ENCODE measurements at places on chromosomes 5 and 9.

DNA sequence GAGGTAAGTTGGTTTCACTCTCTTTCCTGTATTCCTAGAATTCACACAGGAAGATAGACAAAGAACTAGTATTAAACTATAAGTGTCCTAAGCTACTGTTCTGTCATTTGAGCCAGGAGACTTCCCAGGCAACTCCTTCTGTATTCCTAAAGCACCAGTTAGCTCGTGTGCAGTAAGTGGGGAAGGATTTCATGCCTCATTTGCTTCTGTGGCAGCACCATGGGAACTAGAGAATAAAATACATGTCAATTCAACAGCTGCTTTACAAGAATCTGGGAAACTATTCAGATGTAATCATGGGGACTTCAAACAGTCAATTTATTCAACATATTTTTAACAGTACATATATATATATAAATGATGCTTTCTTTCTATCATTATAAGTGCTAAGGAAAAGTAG, 762.3 kb downstream of the PRELID2 start:
- no peaks in the 10 kb centered on the region for H3K27me3 ChIP-seq
- H3K27ac ChIP-seq, result no peak overlapping the region
- no peaks in the 10 kb centered on the region for H3K36me3 ChIP-seq

GRCh38 chr5:9339206-9339818, 206.6 kb downstream of the SEMA5A start:
- no peaks in the 10 kb centered on the region for H3K4me1 ChIP-seq
- no peak overlapping the region for H3K4me3 ChIP-seq
- no peaks in the 10 kb centered on the region for H3K27me3 ChIP-seq
- no peak for DNase-seq
- no peaks in the 10 kb centered on the region for H3K36me3 ChIP-seq

- DNase-seq, result no peak
- peaks cover 27% of the 10 kb centered on the region for H3K4me1 ChIP-seq
- H3K27me3 ChIP-seq, result no peaks in the 10 kb centered on the region
These were observed 48.1 kb downstream of the FNBP1 start for GRCh38 chr9:129994882-129995281.

DNA sequence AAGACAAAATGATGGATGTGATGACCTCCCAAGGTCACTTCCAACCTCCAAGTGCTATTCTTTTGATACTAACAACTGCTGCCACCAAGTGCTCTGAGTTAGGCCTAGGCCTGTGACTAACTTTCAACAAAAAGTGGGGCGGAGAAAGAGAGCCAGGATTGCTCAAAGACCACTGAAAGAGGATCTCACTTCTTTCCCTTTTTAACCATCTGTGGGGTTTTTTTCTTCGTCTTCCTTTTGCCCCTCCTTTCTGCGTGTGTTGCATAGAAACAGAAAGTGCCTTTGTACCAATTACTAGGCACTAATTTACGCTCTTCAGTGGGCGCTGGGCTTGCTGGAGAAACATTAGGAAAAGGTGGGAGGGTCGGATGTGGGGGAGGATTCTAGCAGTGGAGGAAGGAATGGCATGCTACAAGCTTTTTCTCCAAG, 8.0 kb downstream of the KLF9 start:
- H3K4me3 ChIP-seq, result peak overlapping the region; percentile 37
- DNase-seq, result no peak
- H3K36me3 ChIP-seq, result peaks cover 3% of the 10 kb centered on the region
- H3K27ac ChIP-seq, result peak overlapping the region; percentile 57

GRCh38 chr5:138037271-138037670, 4.4 kb upstream of the FAM13B start:
- H3K4me3 ChIP-seq, result no peak overlapping the region
- peaks cover 10% of the 10 kb centered on the region for H3K4me1 ChIP-seq
- H3K36me3 ChIP-seq, result no peaks in the 10 kb centered on the region
- H3K27ac ChIP-seq, result no peak overlapping the region

- no peaks in the 10 kb centered on the region for H3K27me3 ChIP-seq
- H3K36me3 ChIP-seq, result no peaks in the 10 kb centered on the region
- DNase-seq, result no peak
- no peak overlapping the region for H3K27ac ChIP-seq
- no peak overlapping the region for H3K4me3 ChIP-seq
These were observed 28.3 kb upstream of the NIPAL4 start for GRCh38 chr5:157431544-157432200.

- DNase-seq, result peak; percentile 55
- H3K4me3 ChIP-seq, result peak overlapping the region; percentile 92
- H3K27me3 ChIP-seq, result no peaks in the 10 kb centered on the region
- H3K4me1 ChIP-seq, result peaks cover 12% of the 10 kb centered on the region
These were observed 1.2 kb downstream of the EXOC3 start for GRCh38 chr5:444226-444625.

DNA sequence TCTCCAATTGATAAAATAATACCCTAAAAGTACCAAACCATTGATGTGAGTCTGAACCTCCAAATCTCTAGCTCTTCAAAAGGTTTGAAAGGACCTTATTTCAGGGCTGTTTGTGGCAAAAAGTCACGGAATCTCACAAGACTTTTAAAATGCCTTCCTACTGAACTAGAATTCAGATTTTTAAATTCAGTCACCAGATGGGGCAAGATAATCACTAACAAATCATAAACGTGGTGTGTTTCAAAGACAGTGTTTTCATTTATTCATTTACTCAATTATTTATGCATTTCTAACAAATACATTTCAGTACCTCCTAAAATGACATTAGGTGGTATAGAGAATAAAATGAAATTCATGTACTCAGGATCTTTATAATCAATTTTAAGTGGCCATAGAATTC, 68.2 kb upstream of the SMC2 start:
- no peak for DNase-seq
- no peaks in the 10 kb centered on the region for H3K27me3 ChIP-seq
- H3K4me1 ChIP-seq, result no peaks in the 10 kb centered on the region
- no peak overlapping the region for H3K4me3 ChIP-seq

- H3K36me3 ChIP-seq, result no peaks in the 10 kb centered on the region
- no peak overlapping the region for H3K27ac ChIP-seq
- H3K27me3 ChIP-seq, result no peaks in the 10 kb centered on the region
- no peak overlapping the region for H3K4me3 ChIP-seq
- no peak for DNase-seq
These were observed 61.9 kb downstream of the EXOSC2 start for GRCh38 chr9:130755377-130756007.

DNA sequence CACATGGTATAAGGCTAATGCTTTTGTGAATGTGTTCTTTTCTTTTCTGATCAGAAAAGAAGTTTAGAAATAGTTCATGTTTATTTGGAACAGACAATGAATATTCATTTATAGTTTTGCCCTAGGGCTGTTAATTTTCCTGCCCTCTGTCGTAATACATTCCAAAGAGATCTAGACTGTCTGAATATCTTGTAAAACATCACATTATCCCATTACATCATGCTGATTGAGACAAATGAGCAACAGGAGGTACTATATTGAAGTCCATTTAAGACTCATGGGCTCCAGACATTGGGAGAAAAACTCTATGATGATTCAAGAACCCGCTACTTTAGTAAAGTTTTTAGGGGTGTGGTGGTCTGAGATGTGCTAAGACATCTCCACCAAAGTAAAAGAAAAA, 121.2 kb upstream of the MAP1B start:
- H3K27me3 ChIP-seq, result no peaks in the 10 kb centered on the region
- no peak overlapping the region for H3K4me3 ChIP-seq
- no peak for DNase-seq
- no peak overlapping the region for H3K27ac ChIP-seq

GRCh38 chr5:160166069-160166972, 47.1 kb upstream of the PWWP2A start:
- H3K4me1 ChIP-seq, result peaks cover 9% of the 10 kb centered on the region
- no peaks in the 10 kb centered on the region for H3K36me3 ChIP-seq
- H3K27ac ChIP-seq, result peak overlapping the region; percentile 88

DNA sequence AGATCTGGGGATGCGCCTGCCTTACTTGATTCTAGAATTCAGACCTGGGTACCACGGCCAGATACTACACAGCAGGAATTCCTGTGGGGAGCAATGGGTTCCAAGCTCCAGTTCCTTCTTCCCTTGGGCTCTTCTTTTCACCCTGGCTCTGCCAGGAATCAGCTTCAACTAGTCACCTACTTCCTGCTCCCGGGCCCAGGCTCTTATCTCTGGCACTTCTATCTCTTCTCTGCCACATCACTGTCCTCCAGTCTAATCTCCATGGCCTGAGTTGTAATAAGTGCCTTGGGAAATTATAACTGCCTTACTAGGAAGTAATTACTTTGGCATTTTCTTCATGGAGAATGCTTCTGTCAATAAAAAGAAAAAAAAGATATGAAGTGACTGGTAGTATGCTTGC, 26.2 kb upstream of the SERINC5 start:
- no peak for DNase-seq
- no peaks in the 10 kb centered on the region for H3K4me1 ChIP-seq
- H3K4me3 ChIP-seq, result no peak overlapping the region
- no peaks in the 10 kb centered on the region for H3K27me3 ChIP-seq

DNA sequence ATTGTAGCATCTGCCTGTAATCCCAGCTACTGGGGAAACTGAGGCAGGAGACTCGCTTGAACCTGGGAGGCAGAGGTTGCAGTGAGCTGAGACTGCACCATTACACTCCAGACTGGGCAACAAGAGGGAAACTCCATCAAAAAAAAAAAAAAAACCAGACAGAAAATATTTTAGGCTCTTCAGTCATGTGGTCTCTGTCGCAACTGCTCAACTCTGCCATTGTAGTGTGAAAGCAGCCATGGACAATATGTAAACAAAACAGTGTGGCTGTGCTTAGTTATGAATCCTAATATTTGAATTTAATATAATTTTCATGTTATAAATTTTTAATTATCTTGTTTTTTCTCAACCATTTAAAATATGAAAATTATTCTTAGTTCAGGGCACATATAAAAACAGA, 38.4 kb downstream of the ZFAND5 start:
- H3K4me3 ChIP-seq, result no peak overlapping the region
- H3K36me3 ChIP-seq, result no peaks in the 10 kb centered on the region

- H3K4me3 ChIP-seq, result no peak overlapping the region
- no peak overlapping the region for H3K27ac ChIP-seq
- no peaks in the 10 kb centered on the region for H3K27me3 ChIP-seq
- no peak for DNase-seq
- peaks cover 60% of the 10 kb centered on the region for H3K36me3 ChIP-seq
These were observed 5.1 kb downstream of the GRK6 start for GRCh38 chr5:177431317-177432142.

DNA sequence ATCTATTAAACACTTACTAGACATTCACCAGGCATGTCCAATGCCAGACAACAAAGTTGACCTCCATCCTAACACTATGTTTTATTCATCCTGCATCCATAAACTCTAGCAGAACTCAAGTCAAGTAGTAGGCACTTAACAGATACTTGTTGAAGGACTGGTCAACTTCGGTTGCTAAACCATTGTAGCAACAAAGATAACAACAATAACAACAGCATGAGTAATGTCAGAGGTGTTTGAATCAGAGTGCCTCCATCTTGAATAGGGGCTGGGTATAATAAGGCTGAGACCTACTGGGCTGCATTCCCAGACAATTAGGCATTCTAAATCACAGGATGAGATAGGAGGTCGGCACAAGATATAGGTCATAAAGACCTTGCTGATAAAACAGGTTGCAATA, 180.5 kb upstream of the ZNF462 start:
- no peak overlapping the region for H3K27ac ChIP-seq
- DNase-seq, result no peak
- no peaks in the 10 kb centered on the region for H3K4me1 ChIP-seq
- H3K36me3 ChIP-seq, result no peaks in the 10 kb centered on the region
- H3K27me3 ChIP-seq, result no peaks in the 10 kb centered on the region
- no peak overlapping the region for H3K4me3 ChIP-seq

DNA sequence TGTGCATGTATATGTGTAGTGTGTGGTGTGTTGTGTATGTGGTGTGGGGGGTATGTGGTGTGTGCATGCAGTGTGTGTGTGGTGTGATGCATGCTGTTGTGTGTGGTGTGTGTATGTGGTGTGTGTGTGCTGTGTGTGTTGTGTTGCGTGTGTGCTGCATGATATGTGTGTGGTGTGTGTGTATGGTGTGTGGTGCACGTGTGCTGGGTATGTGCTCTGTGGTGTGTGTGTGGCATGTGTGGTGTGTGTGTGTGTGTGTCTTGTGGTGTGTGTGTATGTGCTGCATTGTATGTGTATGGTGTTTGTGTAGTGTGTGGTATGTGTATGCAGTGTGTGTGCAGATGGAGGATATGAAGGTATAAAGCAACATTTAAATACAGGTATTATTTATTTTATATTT, 50.5 kb upstream of the CKS2 start:
- no peak overlapping the region for H3K4me3 ChIP-seq
- no peak for DNase-seq
- H3K27ac ChIP-seq, result no peak overlapping the region
- no peaks in the 10 kb centered on the region for H3K36me3 ChIP-seq
- no peaks in the 10 kb centered on the region for H3K27me3 ChIP-seq

DNA sequence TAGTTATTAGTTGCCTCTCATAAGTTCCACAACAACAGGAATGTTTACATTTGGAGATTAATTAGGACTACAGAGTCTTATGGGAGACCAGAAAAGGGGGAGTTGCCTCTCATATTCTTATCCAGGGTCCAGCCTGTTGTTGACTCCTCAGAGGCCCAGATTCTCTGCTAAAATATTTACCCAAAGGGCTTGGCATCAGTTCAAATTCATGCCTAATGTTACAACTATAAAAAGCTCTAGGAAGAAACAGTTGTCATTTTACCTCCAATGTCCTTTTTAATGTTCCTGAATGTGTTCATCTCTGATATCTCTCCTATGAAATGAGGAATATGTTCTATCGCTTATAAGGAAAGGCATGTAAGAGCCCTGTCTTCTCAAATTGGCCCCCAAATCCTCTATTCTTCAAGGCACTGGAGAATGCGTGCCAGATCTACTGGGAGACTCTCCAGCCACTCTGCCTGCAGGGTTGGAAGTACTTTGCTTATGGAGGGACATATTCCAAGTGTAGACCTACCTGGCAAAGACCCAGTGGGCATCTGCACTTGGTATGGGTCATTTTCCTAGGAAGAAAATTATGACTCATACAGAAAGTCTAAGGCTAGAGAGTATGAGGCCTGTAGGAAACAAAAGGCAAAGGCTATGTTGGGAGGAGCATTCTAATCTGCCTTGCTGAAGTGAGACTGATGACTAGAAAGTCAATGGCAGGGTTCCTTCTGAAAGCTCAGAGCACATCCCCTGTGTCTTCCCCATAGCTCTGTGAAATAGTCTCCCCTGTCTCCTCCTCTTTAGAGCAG, 192.6 kb downstream of the ESM1 start:
- DNase-seq, result peak; percentile 70
- no peaks in the 10 kb centered on the region for H3K27me3 ChIP-seq
- peak overlapping the region; percentile 69 for H3K27ac ChIP-seq

GRCh38 chr9:6777213-6777902, 19.6 kb downstream of the KDM4C start:
- DNase-seq, result no peak
- peaks cover 3% of the 10 kb centered on the region for H3K4me1 ChIP-seq
- no peaks in the 10 kb centered on the region for H3K36me3 ChIP-seq

DNA sequence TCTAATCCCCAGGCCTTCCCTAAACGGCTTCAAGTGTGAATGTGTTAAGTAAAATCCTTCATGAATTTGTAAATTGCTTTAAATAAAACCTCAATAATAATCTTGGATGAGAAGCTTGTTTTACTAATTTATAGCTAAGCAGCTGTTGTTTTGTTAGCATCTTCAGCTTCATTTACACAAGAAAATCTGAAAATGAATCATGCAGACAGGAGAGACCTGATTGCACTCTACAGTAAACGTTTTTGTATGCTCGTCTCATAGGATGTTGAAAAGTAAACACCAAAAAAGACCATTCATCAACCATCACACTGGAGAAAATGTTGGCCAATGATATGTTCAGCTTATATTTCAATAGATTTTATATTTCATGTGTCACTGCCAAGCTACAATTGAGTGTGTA, 40.4 kb upstream of the MAP3K1 start:
- no peaks in the 10 kb centered on the region for H3K36me3 ChIP-seq
- no peaks in the 10 kb centered on the region for H3K4me1 ChIP-seq

Measured in ascending aorta (tissue), 2 donors.